Stimulated activated CD4-positive, alpha-beta T cell treated with anti-CD3 and anti-CD28 coated beads, Interleukin-1b, Interleukin-23, amount 100 ng/mL, for 48 hours (primary cell): ENCODE measurements at places on chromosomes 3 and 15.

GRCh38 chr15:29449136-29449535 lies 179.5 kb upstream of the NSMCE3 start:
- DNase-seq: no peak

- DNase-seq: no peak
Observed at GRCh38 chr3:136018876-136019275, 53.3 kb downstream of the PPP2R3A start.

GRCh38 chr3:106139826-106140225 lies 271.0 kb upstream of the CBLB start:
- no peak for DNase-seq

- DNase-seq: no peak
Observed at GRCh38 chr3:39134305-39134704, 19.1 kb downstream of the CSRNP1 start.

- no peak for DNase-seq
Observed at GRCh38 chr3:175057401-175057800, 198.3 kb downstream of the NAALADL2 start.

DNA sequence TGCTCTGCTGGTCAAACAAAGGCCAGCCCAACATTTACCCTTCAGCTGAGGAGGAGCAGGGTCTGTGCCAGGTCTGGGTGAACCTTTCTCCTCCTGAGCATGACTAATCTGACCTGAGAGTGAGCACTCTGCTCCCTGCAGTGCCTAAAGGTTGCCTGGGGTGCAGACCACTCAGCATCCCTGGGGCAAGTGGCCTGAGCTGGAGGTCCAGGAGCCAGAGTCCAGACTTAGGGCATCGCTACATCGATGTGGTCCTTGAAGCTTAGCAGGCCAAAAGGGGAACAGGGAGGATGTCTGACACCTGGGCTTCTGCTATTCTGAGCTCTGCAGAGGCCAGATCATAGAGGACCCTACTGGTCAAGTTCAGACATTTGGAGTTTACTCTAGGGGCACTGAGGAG lies 119.1 kb downstream of the FAM43A start:
- DNase-seq: no peak

- DNase-seq: no peak
Observed at GRCh38 chr3:113537155-113537554, 4.8 kb downstream of the SIDT1 start.
